ENCODE measurements at places on chromosomes 7 and 10.
A peak's percentile ranks its signal among the peaks of the same experiment; 100 is the strongest.

DNA sequence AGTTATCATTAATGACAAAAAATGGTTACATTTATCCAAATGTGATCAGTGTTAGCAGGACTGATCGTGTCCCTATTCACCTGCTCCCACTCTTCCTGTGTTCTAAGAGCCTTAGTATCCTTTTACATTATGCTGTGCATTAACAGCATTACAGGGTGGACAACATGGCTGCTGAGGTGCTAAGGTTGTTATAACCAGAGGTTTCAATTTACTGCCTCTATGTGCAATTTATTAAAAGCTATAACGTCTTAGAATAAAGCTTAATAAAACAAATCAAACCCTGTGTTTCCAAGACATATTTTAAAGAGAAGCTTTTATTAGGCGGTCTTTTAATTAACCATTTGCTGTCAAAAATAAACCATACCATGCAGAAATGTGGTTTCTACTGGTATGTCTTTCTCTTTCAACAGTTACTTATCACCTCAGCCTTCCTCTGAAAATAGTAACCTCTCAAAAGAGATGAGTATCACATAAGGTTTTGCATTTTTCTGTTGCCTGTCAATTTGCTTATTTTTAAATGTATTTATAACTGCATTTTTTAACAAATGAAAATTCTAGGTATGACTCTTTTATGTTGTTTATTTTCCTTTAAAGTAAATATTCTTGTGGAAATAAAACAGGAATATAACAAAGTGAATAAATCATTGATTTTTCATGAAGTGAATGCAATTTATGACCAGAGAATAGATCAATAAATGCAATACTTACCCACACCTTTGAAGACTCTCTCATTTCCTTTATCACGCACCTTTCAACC lies 849.8 kb upstream of the SORCS1 start:
- DNase-seq, result no peak

- DNase-seq, result no peak
Observed at GRCh38 chr7:123649964-123650363, 5.7 kb upstream of the LMOD2 start.

DNA sequence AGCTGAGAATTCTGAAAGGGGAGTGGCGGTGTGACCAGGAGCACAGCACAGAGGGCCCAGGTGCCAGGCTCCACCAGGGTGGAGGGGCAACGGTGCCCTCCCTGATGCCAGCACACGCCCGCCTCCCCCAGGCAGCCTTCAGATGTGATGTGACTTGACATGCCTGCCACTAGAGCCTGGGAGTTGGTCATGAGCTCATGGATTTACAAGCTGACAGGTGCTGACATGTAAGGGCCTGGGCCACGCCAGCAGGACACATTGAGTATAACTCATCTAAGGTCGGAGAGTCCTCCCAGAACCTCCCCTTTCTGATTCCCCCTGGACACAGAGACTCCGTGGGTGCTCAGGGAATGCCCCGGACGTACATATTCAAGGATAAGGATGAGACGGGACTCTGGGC lies 74.2 kb downstream of the LSM5 start:
- no peak for DNase-seq

- no peak for DNase-seq
Observed at GRCh38 chr10:11773761-11774441, 31.7 kb downstream of the ECHDC3 start.

- no peak for DNase-seq
Observed at GRCh38 chr10:11146402-11147171, 128.9 kb downstream of the CELF2 start.

- DNase-seq, result no peak
Observed at GRCh38 chr10:4132216-4132556, 347.2 kb upstream of the KLF6 start.

GRCh38 chr10:42637142-42637541 lies 1.2 kb downstream of the ZNF33B start:
- DNase-seq, result no peak

DNA sequence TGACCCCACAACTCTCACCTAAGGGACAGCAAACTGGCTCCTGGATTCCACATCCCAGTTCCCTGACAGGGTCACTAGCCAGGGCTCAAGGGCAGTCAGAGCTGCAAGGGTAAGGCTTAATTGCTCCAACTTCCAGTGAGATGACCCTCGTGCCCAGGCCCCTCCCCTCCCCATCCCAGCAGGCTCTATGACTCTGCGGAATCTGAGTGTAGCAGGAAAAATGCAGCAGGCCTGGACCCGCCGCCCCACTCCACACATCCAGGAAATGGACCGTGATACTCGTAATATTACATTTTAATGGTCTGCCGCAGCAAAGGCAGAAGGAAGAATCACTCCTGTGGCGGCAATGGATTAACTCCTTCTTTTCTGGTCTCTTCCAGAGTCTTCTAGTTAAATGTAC lies 91.7 kb upstream of the CHST15 start:
- no peak for DNase-seq

DNA sequence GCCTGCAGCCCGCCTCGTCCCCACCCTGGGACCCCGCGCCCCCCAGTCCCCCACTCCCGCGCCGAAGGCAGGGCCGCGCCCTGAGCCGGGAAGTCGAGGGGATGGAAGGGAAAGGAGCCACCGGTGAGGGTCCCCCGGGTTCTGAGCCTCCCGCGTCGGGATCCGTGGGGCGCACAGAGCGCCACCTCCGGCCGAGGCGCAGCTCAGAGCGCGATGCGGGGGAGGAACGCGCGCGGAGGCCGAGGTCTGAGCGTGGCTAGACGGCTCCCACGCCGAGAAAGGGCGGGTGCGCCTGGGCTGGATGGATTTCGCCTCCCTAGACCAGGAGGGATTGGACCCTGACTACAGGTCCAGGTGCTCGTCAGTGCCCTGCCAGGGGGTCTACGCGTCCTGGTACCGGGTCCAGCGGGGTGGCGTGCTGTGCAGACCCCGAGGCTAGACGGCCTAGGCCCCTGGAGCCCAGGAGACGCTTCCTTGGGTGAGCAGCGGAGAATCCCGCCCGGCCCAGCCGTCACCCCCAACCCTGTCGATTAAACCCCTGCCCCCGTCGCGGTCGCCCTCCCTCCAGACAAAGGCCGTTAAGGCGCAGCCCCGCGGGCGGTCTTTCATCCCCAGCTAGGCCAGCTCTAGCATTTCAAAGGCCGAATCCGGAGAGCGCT lies 986 bp upstream of the PDGFA start:
- no peak for DNase-seq

GRCh38 chr7:1224086-1224716 lies 8.5 kb upstream of the UNCX start:
- no peak for DNase-seq

- no peak for DNase-seq
Observed at GRCh38 chr10:90798482-90798881, 59.4 kb downstream of the HTR7 start.

DNA sequence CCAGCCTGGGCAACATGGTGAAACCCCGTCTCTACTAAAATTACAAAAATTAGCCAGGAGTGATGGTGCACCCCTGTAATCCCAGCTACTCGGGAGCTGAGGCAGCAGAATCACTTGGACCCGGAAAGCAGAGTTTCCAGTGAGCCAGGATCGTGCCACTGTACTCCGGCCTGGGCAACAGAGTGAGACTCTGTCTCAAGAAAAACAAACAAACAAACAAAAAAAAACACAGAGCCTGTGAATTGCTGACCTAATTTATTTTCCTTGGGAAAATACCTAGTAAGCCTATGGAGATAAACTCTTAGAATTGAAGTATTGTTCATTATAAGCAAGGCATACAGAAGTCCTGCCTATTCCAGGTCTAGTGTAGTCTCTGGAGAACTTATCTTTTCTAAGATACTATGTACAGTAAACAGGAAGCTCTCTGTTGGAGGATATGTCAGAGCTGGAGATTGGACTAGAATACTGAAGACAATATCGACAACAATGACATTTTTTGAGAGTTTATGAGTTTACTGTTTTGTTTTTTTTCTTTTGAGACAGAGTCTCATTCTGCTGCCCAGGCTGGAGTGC lies 14.9 kb downstream of the GTF2I start:
- no peak for DNase-seq

DNA sequence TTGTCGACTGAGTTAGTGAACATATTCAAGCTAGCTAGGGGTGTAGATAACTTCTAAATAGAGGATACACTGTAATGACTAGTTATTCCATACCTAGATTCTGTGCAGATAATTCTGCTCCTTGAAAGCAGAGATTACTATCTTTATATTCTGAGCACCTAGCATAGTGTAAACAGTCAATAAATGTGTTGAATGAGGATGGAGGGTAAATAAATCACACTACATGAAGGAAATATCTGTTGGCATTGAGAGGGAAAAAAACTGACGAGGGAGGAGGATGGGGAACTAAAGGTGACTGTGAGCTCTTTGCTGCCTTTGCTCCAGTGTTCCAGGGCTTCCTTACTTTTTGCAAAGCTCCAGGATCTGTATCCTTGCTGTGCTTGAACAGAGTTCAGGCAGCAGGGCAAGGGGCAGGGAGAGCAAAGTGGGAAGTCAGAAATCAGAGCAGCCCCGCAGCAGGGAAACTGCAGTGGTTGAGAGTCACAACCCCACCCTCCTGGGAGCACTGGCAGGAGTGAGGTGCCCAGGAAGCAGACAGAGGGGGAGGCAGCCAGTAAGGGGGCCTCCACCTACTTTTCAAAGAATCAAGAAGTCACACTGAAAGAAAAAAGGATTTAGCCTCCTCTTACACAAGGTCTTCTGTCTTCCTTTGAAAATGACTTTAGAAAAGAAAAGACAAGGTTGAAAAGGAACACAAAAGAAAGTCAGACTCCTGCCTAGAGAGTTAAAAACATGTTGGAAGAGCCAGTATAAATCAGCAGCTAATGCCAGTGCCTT lies 71.8 kb upstream of the LRRN3 start:
- DNase-seq, result no peak

DNA sequence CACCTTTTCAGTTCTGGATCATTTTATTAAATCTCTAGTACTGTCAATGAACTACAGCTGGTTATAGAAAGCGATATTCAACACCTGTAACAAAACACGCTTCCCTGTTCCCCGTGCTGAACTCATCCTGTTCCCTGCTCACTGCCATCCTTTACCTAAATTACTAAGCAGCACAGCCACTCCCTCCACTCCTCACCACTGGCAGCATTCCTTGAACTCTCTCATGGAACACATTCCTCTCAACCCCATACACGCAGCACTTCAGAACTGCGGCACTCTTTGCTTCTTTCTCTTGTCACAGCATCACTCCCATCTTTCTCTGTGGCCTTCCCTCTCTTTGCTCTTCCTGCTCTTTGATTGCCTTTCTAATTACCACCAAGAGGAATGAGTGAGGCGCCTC lies 27.4 kb downstream of the RELN start:
- DNase-seq, result no peak

- DNase-seq, result no peak
Observed at GRCh38 chr7:130867039-130867438, 133.0 kb upstream of the KLF14 start.

- peak; percentile 46 for DNase-seq
Observed at GRCh38 chr10:123640016-123640535, 26.1 kb upstream of the GPR26 start.

- peak; percentile 57 for DNase-seq
Observed at GRCh38 chr7:1664711-1665548, 5.1 kb upstream of the ELFN1 start.

- DNase-seq, result no peak
Observed at GRCh38 chr7:40608321-40609075, 473.7 kb downstream of the SUGCT start.

GRCh38 chr7:26398427-26398755 lies 106.7 kb downstream of the SNX10 start:
- no peak for DNase-seq

DNA sequence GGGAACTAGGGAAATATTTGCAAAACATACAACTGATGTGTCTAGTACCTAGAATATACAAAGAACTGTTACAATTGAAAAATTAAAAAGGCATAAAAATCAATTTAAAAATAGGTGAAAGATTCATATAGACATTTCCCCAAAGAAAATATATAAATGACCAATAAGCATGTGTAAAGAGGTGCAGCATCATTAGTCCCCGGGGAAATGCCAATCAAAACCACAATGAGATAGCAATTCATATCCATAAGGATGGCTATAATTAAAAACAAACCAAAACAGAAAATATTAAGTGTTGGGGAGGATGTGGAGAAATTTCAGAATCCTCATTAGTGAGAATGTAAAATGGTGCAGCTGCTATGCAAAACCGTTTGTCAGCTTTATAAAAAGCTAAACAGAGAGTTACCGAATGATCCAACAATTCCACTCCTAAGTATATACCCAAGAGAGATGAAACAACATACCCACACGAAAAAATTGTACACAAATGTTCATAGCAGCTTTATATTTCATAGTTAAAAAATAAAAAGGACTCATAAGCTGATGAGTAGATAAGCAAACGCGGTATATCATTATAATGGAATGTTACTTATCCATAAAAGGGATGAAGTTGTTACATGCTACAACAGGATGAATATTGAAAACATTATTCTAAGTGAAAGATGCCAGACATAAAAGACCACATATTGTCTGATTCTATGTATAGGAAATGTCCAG lies 210.1 kb upstream of the INHBA start:
- DNase-seq, result no peak

- no peak for DNase-seq
Observed at GRCh38 chr7:94577357-94577756, 67.7 kb downstream of the CASD1 start.

GRCh38 chr7:143379611-143380259 lies 1.4 kb upstream of the ZYX start:
- DNase-seq, result no peak
